ENCODE measurements at places on chromosomes 13 and 19. TPM values are rescaled to one million over a fixed set of nuclear protein-coding genes. Genes with fewer than 3 reads are reported as not detected.

RAB20 gene
- total RNA-seq: 9.5 TPM

HSPB6 gene
- total RNA-seq: 77.2 TPM

S1PR2 gene
- 17.1 TPM for total RNA-seq

FCER2 gene
- total RNA-seq: not detected

CCNA1 gene
- total RNA-seq: 1.2 TPM

FXYD5 gene
- total RNA-seq: 17.2 TPM

ZNF599 gene
- 7.7 TPM for total RNA-seq
